Colonic mucosa (tissue), 4 donors: ENCODE measurements at places on chromosomes 5 and 9. TPM values are rescaled to one million over a fixed set of nuclear protein-coding genes. Genes with fewer than 3 reads are reported as not detected.

- no peak for DNase-seq
Observed at GRCh38 chr9:37650299-37650872, 368 bp upstream of the FRMPD1 start.

GRCh38 chr9:85186218-85186585 is 516.7 kb downstream of the NTRK2 start:
- DNase-seq, result no peak

GLE1 gene
- 30.7 TPM for total RNA-seq

- no peak for DNase-seq
Observed at GRCh38 chr5:76763136-76763535, 47.2 kb downstream of the F2R start.

DNA sequence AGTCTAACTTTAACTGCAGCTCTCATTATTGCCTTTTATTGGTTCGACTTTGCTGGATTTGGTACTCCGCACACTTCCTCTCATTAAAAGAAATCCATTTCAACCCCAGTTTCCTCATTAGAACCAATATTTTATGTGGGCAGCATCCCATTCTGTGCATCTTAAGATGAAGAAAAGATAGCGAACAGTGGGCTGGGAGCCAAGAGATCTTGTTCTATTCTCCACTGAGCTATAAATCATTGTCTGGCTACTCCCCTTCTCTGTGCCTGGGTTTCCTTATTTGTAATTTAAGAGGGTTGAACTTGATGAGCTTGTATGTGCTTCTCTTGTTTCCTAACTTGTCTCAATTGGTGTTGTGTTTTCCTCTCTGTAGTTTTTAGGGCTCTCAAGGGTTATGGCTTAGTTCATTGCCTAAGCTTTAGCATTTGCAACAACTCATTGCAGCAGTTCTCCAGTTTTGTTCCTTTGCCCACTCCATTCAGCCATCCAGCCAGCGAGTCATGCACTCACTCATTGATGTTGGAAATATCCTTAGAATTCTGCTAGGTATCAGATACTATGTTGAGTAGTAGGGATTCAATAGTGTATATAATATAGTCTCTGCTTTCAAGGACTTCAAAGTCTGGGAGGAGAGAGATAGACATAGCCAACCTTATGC is 273.3 kb upstream of the TNC start:
- DNase-seq, result no peak

DNA sequence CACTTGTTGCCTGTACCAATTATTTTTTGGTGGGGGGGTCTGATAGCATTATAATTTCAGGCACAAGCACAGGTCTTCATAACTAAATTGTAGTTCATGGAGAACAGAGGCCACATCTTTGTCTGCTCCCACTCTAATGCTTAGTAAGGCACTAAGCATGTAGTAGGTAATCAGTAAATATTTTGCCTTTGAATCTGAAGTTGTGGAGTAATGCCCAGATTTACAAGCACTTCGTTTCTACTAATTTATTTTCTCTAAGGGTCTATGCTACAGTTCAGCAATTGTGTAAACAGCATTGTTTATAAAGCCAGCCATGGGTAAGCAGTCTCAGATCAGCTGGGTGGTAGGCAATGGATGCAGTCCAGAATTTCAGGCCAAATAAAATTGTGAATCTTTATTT is 78.6 kb downstream of the GRIA1 start:
- no peak for DNase-seq
